ENCODE measurements at places on chromosomes 6 and 20.

GRCh38 chr6:9875605-9876353 is 539.1 kb downstream of the TFAP2A start:
- DNase-seq = no peak

GRCh38 chr20:24840121-24840713 is 108.9 kb upstream of the CST7 start:
- no peak for DNase-seq

DNA sequence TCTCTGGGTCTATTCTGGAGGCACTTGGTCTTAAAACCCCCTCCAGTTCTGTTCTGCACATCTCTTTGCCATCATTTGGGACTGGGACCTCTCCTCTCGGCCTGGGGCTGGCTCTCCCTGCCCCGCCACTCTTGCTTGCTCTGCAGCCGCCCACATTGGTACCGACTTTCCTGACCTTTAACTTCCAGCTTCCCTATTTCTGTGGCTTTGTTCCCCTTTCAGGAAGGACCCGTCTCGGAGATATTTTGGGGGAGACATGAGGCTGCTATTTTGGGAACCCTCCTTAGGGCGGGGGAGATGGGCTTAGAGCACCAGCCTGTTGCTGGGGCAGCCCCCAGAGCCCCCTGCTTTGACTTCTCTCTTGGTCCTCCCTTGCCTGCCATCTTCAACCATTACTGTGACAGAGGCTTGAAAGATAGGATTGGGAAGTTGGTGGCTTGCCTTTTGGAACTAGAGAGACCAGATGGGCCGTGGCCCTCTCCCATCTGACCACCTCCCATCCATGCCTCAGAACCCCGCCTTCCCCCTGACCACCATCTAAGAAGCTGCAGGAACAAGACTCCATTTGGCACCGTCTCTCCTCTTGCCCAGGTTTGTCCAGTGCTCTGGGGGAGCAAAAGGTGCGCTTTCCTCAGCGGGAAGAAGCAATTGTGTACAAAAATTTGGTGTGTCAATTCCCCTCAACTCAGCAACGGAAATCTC is 914 bp downstream of the TREM2 start:
- DNase-seq = no peak

DNA sequence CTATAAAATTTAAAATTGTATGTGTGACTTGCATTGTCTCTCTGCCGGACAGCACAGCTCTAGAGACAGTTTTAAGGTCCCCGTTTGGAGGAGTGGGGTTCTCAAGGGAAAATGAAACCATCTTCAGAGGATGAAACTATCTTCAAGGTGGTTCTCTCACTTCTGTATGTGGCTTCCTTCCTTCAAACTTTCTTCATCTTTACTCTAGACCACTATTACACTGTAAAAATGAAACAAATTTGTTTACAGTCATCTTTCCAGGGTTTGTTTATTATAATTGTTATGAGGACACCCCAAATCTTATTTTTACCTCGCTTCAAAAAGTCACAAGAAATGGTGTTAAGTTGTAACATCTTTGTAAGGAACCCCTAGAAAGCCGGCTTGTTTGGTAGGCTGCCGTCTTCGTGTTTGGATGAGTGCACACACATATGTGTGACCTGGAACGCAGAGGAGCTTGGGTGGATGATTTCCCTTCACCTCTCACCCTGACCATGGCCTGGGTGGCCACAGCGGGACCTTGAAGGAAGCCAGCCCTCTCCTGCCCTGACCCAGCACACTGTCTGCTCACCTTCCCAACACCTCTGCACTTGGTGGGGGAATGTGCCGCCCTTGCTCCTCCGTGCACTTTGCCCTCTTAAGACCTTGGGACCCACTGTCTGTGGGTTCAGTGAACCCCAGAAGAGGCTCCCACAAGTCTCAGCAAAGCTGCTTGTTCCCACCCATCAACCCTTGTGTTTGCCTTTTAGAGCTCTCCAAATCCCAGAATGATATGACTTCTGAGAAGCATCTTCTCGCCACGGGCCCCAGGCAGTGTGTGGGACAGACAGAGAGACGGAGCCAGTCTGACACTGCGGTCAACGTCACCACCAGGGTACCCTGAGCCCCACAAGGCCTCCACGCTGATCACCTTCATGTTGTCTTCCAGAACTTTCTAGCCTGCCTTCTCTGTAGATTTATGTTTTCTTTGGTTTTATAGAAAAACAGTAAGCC is 67.8 kb downstream of the SYTL3 start:
- no peak for DNase-seq

- DNase-seq = no peak
Observed at GRCh38 chr6:25833136-25833535, 1.3 kb upstream of the SLC17A1 start.
